Activated naive CD4-positive, alpha-beta T cell treated with anti-CD3 and anti-CD28 coated beads, Interleukin-2, amount 50 U/mL, for 72 hours (primary cell): ENCODE measurements at places on chromosomes 3 and 15. TPM values are rescaled to one million over a fixed set of nuclear protein-coding genes. Genes with fewer than 3 reads are reported as not detected.
A peak's percentile ranks its signal among the peaks of the same experiment; 100 is the strongest.

DNA sequence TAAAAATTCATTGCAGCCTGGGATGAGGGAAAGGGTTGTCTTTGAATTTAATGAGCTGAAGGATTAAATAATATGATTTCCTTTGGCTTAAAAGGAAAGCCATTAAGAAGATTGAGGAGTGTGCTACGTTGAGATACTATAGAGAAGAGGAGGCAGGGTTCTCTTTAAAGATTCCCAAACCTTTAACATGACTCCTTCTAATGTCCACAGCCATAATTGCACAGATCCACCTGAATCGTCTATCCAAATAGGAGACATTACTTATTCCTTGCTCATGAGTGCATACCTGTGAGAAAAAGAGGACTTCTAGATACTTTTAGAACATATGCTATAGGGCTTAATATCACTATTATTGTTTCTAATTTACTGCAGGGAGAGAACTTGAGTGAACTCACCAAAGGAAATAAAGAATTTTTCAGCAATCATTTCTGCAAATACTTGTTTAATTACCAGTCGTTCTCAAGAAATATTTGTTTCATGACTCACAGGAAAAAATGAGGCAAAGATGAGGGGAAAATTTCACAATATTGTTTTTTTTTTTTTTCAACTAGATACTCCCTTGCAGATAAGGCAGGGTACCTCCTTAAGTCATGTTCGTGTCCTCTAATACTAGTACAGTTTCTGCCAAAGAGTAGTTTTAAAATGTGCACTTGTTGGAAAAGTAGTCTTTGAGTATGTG is 8.9 kb upstream of the SUCNR1 start:
- DNase-seq: no peak

- DNase-seq: no peak
Observed at GRCh38 chr3:188401244-188401993, 247.5 kb downstream of the LPP start.

DNA sequence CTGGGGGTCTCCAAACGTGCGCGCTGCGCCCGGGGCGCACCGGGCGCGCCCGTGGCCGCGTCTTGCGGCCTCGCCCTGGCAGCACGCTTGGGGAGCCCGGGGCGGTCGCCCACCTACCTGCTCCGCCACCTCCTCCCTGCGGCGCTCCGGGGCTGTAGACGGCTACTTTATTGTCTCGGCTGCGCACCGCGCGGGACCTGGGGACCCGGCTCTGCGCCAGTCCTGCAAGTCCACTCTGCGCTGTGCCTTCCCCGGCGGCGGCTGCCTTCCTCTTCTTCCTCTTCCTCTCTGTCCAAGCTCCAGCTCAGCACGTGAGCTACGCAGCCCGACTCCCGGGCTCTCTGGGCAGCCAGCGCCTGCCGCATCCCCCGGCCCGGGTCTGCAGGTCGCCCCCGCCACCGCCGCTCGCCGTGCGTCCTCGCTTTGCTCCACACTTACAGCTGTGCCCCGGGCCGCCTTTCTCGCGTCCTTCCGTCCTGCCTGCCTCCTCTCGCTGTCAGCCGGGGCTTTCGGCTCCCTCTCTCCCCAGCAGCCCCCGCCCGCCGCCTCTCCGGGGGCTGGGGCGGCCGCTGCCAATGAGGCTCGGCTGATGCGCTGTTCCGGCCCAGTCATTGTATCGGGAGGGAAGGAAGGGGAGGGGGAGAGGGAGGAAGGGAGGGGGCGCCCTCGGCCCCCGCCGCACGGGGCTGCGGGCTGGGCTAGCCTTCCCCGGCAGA is 156.4 kb upstream of the FRMD4B start:
- DNase-seq: no peak

- DNase-seq: peak; percentile 24
Observed at GRCh38 chr3:149579838-149580542, 77.8 kb downstream of the WWTR1 start.

- DNase-seq: no peak
Observed at GRCh38 chr15:96321639-96322535, 8.6 kb upstream of the NR2F2 start.

GRCh38 chr15:90581771-90582352 is 52.1 kb downstream of the CRTC3 start:
- DNase-seq: no peak

GRCh38 chr15:82831894-82832600 is 22.6 kb downstream of the WHAMM start:
- no peak for DNase-seq

- DNase-seq: no peak
Observed at GRCh38 chr15:63973212-63974009, 72.9 kb downstream of the DAPK2 start.

- DNase-seq: no peak
Observed at GRCh38 chr3:190017521-190018288, 103.0 kb downstream of the P3H2 start.

ANKUB1 gene
- total RNA-seq: not detected

FBXL22 gene
- total RNA-seq: 0.30 TPM
